Smooth muscle cell of trachea (primary cell): ENCODE measurements at places on chromosomes 13 and 19. TPM values are rescaled to one million over a fixed set of nuclear protein-coding genes. Genes with fewer than 3 reads are reported as not detected.

Gene LCP1
- total RNA-seq = 0.33 TPM in 1 of 2 replicates, not detected in the other

Gene PLPP2
- 42.5 and 76.9 TPM in 2 replicates for total RNA-seq

Gene SMAD9
- 5.2 and 9.8 TPM in 2 replicates for total RNA-seq

Gene GIPC1
- total RNA-seq = 129 and 152 TPM in 2 replicates

Gene WDR87
- under 0.01 TPM in 1 of 2 replicates, not detected in the other for total RNA-seq

Gene RHPN2
- total RNA-seq = 2.2 and 3.0 TPM in 2 replicates

Gene CCDC169
- 4.1 and 6.7 TPM in 2 replicates for total RNA-seq

Gene MEIOSIN
- not detected in 2 replicates for total RNA-seq

Gene MADCAM1
- 0.15 TPM in 1 of 2 replicates, not detected in the other for total RNA-seq

Gene FFAR3
- total RNA-seq = not detected in 2 replicates

Gene PLIN5
- total RNA-seq = not detected in 2 replicates

Gene FCGBP
- total RNA-seq = 1.2 and 1.5 TPM in 2 replicates

Gene FAM124A
- 0.29 and 1.8 TPM in 2 replicates for total RNA-seq

Gene OR4F17
- 0.15 TPM in 1 of 2 replicates, not detected in the other for total RNA-seq

Gene CEACAM21
- not detected in 2 replicates for total RNA-seq

Gene TRPC4
- 0.15 and 0.66 TPM in 2 replicates for total RNA-seq

Gene EDNRB
- 48.1 and 48.5 TPM in 2 replicates for total RNA-seq

Gene PRR20A
- total RNA-seq = not detected in 2 replicates

Gene TMPRSS9
- total RNA-seq = under 0.01 TPM in 1 of 2 replicates, not detected in the other

Gene ZNF541
- under 0.01 TPM in 1 of 2 replicates, not detected in the other for total RNA-seq

Gene GRIK5
- total RNA-seq = 0.58 and 0.66 TPM in 2 replicates

Gene UGGT2
- 39.0 and 50.0 TPM in 2 replicates for total RNA-seq

Gene ZNF628
- total RNA-seq = 1.6 and 3.3 TPM in 2 replicates

Gene TPRX2
- total RNA-seq = not detected in 2 replicates

Gene NLRP9
- not detected in 2 replicates for total RNA-seq

Gene PSG2
- total RNA-seq = 0.50 TPM in 1 of 2 replicates, not detected in the other

Gene ZNF491
- 3.8 and 4.6 TPM in 2 replicates for total RNA-seq

Gene CNN1
- 8.9 and 9.3 TPM in 2 replicates for total RNA-seq

Gene COMP
- 0.15 and 0.17 TPM in 2 replicates for total RNA-seq

Gene CGB8
- not detected in 2 replicates for total RNA-seq

Gene S1PR2
- total RNA-seq = 37.7 and 70.8 TPM in 2 replicates

Gene GJB6
- not detected in 2 replicates for total RNA-seq

Gene GFY
- total RNA-seq = not detected in 2 replicates

Gene SUGT1
- 59.9 and 64.0 TPM in 2 replicates for total RNA-seq

Gene EDDM13
- total RNA-seq = not detected in 2 replicates

Gene CEACAM6
- not detected in 2 replicates for total RNA-seq

Gene FGF14
- total RNA-seq = 0.17 and 1.7 TPM in 2 replicates

Gene CGB1
- total RNA-seq = not detected in 2 replicates

Gene SIGLEC12
- total RNA-seq = not detected in 2 replicates

Gene ACP5
- total RNA-seq = 0.66 TPM in 1 of 2 replicates, not detected in the other

Gene RPL13A
- total RNA-seq = 2,428 and 4,431 TPM in 2 replicates

Gene TPP2
- 55.9 and 87.7 TPM in 2 replicates for total RNA-seq

Gene CYP2F1
- not detected in 2 replicates for total RNA-seq
